ENCODE measurements at places on chromosomes 2 and 18.
A peak's percentile ranks its signal among the peaks of the same experiment; 100 is the strongest.

- no peak for DNase-seq
These were observed 2.3 kb upstream of the PLEK start for GRCh38 chr2:68362749-68363148.

DNA sequence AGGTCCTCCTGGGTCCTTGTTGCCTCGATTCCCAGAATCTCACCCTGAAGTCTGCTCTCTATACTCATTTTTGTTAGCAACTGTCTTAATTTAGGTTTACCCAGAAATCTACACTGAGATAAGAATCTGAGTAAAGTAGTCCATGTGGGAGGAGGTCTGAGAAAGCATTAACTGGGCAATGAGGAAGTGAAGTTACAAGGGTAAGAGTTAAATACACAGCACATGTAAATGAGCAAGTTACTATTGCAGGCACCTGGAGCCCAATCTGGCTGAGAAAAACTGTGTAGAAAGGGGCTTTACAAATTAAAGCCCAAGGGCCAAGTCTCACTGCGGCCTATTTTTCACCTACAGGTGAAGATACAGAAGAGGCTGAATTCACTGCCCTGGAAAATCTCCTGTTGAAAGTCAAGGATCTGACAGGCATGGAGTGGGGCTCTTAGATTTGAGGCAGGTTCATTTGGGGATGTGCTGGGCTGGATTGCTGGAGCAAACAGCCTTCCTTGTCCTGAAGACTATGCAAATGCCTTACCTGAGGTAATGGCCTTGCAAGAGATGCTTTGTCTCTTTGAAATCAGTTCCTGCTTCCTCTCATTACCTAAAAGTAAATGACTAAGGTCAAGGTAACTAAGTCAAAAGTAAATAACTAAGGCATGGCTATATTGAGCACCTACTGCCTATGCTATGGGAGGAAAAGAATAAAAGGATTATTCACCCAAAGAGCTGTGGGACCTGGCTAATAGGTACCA lies 84.4 kb upstream of the DYNAP start:
- no peak for DNase-seq

- DNase-seq: no peak
These were observed 167.9 kb upstream of the SLC39A10 start for GRCh38 chr2:195489101-195489500.

DNA sequence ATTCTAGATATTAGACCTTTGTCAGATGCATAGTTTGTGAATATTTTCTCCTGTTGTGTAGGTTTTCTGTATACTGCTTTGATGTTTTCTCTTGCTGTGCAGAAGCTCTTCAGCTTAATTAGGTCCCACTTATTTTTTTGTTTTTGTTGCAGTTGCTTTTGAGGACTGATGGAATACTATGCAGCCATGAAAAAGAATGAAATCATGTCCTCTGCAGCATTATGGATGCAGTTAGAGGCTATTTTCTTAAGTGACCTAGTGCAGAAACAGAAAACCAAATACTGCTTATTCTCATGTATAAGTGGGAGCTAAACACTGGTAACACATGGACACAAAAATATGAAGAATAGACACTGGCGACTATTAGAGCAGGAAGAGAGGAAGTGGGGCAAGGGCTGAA lies 155.0 kb upstream of the HNMT start:
- DNase-seq: no peak

- DNase-seq: no peak
These were observed 65.4 kb upstream of the HNRNPA3 start for GRCh38 chr2:177147093-177147694.

DNA sequence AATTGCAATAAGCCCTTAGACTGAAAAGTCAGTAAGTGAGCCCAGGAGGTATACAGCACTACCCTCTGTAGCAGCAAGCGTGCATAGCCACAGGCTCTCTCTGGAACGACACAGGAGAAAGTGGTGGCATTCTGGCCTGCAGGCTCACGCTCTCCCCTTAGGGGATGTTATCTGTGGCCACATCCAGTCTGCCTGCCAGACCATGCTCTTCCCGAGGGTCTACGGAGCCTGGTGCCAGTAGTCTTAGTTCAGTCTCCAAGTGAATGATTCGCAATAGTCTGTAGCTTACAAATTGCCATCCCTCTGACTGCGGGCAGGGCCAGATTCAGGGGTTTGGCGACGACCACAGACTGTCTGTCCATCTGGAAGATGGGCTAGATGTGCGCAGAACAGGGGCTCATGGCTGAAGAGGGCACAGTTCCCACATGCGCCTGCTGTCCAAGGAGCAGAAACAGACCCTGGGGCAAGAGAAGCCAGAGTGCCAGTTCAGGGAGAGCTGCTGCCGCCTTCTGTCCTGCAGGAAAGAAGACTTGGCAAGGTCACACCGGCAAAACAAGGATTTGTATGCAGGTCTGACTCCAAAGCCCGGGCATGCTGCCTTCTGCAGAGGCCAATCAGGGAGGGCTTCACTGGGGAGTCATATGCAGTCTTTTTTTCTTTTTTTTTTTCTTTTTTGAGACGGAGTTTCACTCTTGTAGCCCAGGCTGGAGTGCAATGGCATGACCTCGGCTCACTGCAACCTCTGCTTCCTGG lies 3.5 kb upstream of the KLF11 start:
- DNase-seq: no peak

DNA sequence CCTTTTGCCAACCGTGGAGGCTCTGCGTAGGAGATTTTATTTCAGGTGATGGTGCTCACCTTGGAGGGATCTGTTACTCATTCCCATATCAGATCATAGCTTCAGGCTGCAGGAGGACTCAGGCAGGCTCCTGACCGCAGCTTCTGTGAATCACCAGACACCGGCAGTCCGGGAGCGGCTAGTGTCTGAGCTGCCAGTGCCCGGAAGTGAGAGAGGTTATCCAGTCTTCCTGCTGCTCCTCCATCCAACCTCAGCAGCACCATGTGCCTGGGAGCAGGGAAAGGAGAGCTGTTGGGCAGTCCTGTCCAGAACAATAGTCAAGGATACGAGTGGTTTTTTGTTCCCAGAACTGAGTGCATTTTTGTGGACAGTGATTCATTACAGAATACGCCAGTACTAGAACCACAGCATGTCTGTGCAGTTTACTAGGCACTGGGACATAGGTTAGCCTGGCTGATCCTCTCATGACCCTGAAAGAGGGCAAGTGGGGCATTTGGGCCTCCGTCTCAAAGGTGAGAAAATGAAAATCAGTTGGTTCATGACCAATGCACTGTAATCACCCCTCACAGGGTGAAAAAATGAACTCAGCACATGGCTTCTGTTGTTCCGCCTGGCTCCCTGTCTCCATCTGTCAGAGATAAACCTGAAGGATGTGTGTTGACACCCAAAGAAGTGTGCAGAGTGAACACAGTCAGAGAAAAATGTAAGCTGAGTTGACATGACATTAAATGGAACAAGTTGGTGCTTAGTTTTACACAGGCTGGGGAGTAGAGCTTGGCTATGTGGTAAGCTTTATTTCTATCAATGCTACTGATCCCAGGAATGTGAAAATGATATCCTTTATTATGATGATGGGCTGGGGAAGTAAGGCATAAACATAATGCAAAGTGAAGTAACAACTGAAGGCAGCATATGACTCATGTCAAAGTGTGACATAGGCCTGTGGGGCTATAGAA lies 12.2 kb downstream of the FHOD3 start:
- DNase-seq: no peak

GRCh38 chr2:143649226-143649740 lies 520.1 kb downstream of the ARHGAP15 start:
- no peak for DNase-seq

- DNase-seq: no peak
These were observed 128.4 kb upstream of the SEC11C start for GRCh38 chr18:59011289-59011688.

- no peak for DNase-seq
These were observed 4.0 kb downstream of the SNORC start for GRCh38 chr2:232873909-232874641.

GRCh38 chr2:117701365-117701764 lies 113.1 kb upstream of the DDX18 start:
- DNase-seq: no peak

GRCh38 chr2:31197669-31198068 lies 19.6 kb downstream of the CAPN14 start:
- no peak for DNase-seq

GRCh38 chr2:44934983-44935728 lies 6.3 kb upstream of the SIX3 start:
- no peak for DNase-seq

DNA sequence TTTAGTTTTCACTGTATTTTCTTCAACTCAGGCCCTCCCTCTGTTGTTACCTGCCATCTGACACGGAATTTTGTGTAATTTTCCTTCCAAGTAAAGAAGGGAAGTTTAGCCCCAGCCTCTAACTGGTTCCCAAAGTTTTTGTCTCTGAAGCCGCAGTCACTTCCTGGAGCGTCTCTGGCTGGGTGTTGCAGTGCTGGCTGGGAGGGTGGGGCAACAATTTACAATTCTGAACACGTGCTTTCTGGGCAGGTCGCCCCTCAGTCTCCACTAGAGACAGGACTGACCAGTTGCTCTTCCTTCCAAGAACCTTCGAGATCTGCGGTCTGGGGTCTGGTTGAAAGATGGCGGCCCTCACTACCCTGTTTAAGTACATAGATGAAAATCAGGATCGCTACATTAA lies 3.5 kb downstream of the CNDP2 start:
- DNase-seq: peak; percentile 11

DNA sequence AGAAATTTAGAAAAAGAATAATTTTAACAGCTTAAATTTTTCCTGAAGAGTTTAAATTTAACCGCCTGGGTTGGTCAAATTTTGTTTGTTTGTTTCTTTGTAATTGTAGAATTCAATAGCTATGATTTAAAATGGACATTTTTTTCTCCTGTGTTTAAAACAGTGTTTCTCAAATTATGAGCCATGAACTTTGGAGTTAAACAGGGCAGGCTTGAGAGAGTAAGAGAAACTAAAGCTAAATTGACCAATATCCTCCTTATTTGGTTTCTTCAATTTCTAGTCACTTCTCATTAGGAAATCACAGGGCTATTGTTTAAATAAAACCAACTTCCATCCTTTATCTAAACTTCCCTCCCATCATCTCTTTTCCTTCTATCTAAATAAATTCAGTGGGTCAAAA lies 21.9 kb downstream of the FN1 start:
- no peak for DNase-seq

- no peak for DNase-seq
These were observed 73.8 kb upstream of the MGAT4A start for GRCh38 chr2:98804736-98805135.

- no peak for DNase-seq
These were observed 69.9 kb downstream of the GLI2 start for GRCh38 chr2:120805602-120806001.

DNA sequence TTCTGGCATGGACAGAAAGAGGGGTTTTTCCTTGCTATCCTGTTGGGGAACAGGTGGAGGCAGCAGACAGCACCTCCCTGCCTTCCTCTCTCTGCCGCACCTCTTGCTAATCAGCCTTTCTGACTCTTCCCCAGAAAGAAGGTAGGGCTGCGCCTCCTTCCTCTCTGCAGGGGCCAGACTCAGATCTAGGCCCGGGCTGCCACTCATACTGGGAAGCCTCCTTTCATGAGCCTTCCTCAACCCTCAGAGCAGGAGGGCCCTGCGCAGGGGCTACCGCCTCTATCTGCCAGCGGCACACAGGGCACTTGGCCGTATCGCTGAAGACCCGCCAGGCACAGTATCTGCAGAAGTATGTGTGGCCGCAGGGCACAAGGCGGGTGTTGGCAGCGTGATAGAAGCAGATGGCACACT lies 7.1 kb downstream of the NEURL3 start:
- no peak for DNase-seq

GRCh38 chr2:20427931-20428526 lies 18.8 kb upstream of the RHOB start:
- DNase-seq: no peak

DNA sequence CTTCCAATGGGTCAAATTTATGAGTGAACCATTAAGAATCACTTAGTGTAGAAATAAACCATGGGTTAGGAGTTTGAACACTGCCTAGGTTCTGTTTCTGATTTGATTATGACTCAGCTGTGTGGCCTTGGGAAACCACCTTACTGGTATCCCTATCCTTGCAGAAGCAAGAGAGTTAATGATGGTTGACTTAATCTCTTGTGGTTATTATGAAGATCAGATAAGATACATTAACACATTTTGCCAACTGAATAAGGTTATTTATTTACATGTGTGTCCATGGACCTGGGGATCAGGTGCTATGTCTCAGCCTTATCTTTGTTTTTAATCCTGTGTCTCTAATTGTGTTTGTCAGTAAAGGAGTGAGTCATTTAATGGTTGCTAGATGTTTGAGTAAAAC lies 5.4 kb upstream of the KCNJ13 start:
- peak; percentile 1 for DNase-seq

DNA sequence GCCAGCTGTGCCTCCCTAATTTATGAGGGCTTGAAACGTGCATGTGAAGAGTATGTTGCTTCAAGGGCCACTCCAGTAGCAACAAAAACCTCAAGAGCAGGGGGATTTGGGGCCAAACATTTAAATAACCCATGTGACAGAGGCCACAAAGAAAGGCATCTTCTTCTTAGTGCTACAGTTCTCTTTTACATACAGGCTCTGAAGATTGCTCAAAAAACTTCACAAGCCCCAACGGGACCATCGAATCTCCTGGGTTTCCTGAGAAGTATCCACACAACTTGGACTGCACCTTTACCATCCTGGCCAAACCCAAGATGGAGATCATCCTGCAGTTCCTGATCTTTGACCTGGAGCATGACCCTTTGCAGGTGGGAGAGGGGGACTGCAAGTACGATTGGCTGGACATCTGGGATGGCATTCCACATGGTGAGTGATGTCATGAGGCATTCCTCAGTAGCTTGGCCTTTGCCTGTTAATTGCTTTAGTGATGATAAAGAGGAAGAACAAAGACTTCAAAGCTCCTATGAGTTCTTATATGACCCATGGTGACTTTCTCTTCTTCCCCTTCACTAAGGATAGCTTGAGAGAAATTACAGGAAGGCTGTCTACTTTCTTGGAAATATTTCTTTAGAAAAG lies 40.1 kb downstream of the NRP2 start:
- DNase-seq: no peak

DNA sequence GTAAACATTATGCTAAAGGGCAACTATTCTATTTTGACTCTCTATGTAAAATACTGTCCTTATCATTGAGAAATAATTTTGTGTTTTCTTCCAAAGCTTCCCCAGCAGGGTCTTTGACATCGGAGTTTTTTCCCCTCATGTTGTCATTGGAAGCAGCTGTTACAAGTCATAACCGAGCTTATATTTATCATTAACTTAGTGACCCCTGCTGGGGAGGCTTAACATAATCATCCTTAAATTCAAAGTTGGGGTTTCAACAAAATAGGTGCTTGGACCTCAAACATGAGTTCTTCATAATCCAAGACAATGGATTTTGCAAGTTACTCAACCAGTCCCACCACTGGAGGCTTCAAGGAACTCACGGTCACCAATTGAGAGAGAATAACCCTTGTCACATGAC lies 330.9 kb downstream of the DCC start:
- DNase-seq: no peak

- DNase-seq: no peak
These were observed 1.9 kb upstream of the KRCC1 start for GRCh38 chr2:88057437-88057844.

- no peak for DNase-seq
These were observed 65.0 kb downstream of the ATP8B1 start for GRCh38 chr18:57738078-57738477.

DNA sequence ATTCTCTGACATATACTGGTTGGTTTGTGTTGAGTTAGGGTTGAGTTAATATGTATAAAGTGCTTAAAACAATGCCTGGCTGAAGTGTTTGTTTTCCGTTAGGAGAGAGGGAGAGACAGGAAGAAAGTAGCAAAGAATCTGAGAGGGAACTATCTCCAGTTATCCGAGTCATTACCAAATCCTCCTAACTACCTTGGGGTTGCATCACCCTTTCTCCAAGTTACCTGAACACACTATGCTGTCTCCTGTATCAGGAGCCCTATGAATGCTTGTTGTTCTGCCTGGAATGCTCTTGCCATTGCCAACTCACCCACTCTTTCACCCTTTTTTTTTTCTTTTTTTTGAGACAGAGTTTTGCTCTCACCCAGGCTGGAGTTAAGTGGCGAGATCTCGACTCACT lies 47.9 kb upstream of the ITGAV start:
- DNase-seq: no peak
